Astrocyte (in vitro differentiated cells and primary cell): ENCODE measurements at places on chromosomes 4 and X. TPM values are rescaled to one million over a fixed set of nuclear protein-coding genes. Genes with fewer than 3 reads are reported as not detected.

Gene NAA10
- 134 and 144 TPM in 2 replicates for total RNA-seq

Gene TFDP3
- total RNA-seq, result not detected in 2 replicates

GRCh38 chr4:125112536-125112935 is 202.2 kb upstream of the FAT4 start:
- DNase-seq, result no peak

DNA sequence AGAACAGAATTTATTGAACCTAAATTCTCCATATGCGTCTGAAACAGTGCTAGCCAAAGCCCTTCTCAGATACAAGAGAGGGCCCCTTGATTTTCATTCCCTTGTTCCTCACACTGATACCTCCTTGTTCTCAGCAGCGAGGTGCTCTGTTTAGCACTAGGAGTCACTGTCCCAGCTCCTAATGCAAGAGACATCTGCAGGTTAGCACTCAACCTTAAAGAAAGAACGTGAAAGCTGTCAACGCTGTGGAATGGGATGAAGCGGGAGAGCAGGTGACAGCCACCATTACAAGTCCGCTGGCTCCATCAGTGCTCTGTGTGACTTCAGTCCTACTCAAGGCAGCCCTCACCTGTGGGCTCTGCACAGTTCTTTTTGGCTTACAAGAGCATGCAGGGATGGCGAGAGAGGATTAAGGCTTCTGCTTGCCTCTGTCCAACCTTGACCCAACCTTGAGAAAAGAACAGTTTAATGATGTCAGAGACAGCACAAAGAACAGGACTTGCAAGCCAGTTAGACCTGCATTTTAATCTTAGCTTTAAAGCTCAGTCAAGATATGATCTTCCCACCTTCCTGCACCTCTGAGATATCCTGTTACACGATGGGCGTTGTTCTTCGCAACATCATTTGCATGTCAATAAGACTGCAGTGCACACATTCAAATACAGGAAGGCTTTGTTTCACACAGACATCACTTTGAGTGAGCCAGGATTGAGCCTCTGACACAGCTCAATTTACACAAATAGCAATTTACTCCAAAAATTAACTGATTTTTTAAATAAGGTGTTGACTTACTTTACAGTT is 95.1 kb downstream of the ARSF start:
- DNase-seq, result no peak

DNA sequence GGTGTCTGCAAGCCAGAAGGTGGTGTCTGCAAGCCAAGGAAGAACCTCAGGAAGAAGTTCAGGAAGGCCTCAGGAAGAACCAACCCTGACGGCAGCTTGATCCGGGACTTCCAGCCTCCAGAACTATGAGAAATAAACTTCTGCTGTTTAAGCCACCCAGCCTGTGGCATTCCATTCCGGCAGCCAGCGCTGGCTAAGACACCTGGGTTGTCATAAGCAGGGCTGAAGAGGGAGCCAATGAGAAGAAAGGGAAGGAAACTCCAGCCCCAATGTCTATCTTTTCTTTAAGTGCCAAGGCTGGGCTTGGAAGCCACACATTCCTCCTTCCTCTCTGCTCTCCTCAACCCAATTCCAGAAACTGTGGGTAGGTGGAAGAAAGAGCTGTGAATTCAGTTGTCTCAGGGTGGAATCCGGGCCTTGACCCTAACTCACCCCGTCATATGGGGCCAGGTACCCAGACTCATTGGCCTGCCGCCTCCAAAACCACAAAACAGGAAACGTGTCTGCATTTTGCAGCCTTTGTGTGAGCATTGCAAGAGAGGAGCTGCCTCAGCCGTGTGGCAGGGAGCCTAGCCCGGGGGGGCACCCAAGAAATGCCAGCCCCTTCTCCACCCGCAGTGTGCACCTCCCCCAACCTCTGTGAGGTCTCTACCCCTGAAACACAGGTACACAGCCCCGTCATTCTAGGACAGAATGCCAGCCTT is 26.8 kb downstream of the CRMP1 start:
- DNase-seq, result peak; percentile 23

Gene STPG2
- total RNA-seq, result 0.14 TPM in 1 of 2 replicates, not detected in the other

DNA sequence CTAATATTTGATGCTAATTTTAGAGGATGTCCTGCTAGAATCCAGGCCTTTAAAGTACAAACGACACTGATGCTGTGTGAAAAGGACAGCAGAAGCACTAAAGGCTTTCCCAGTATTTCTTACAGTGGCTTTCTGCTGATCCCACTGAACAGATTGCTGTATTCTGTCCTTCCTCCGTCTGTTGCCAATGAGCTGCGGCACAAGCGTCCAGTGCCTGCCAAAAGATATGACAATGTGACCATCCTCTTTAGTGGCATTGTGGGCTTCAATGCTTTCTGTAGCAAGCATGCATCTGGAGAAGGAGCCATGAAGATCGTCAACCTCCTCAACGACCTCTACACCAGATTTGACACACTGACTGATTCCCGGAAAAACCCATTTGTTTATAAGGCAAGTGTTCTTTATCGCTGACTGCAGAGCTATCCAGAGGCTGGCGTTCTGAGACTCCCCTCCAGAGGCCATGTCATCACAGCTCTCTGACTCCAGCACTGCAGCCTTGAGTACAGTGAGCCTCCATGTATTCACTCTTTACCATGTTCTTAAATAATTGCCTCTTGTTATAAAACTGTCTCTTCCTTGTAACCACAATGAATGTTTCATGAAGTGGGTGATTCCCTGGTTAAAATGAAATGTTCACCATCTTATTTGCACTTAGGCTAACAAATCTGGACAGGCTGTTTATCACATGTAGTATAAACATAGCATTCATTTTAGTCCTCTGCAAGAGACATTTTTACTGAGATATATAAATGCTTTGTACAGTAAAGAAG is 43.6 kb downstream of the GUCY1B1 start:
- peak; percentile 47 for DNase-seq

- peak; percentile 94 for DNase-seq
Measured at GRCh38 chr4:81136161-81136905, 78.7 kb downstream of the PRKG2 start.

DNA sequence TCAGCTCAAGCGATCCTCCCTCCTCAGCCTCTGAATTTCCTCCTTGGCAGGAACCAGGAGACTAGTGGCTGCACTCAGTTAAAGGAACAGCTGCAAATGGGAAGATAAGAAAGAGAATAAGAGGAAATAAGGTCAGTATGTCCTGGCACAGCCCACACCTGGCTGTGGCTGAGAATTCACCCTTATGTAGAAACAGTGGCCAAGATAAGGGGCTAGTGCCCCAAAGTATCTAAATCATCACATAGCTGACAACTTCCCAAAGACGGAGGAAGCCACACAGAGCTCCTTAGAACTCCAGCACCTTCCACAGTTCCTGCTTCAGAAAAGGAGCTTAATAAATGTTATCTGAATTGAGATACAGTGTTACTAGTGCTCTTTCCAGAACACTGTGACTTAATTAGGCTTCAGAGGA is 2.3 kb upstream of the CHIC2 start:
- no peak for DNase-seq

Gene TBL1X
- total RNA-seq, result 22.3 and 26.4 TPM in 2 replicates
